ENCODE measurements at places on chromosomes 16 and 17.

- DNase-seq, result no peak
Observed at GRCh38 chr17:58052945-58053715, 30.1 kb upstream of the DYNLL2 start.

GRCh38 chr17:47230864-47231263 lies 21.7 kb downstream of the MYL4 start:
- no peak for DNase-seq

GRCh38 chr16:81810361-81810760 lies 31.3 kb downstream of the PLCG2 start:
- DNase-seq, result no peak

GRCh38 chr17:74520790-74521480 lies 10.3 kb downstream of the CD300LB start:
- DNase-seq, result no peak

- DNase-seq, result no peak
Observed at GRCh38 chr16:8887952-8888560, 5.9 kb downstream of the LITAFD start.

DNA sequence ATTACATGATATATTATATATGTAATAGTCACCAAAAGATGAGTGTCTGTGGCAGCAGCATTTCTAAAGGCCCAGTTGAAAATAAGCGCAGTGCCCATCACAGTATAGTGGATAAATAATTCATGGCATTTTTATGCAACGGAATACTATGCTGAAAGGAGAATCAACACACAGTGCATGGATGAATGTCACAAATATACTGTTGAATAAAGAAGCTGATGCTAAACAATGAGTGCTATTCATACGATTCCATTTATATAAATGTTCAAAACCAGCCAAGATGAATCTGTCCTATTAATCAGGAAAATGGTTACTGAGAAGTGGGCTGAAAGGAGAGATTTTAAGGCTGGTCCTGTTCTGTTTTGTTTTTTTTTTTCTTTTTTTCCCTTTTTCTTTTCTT lies 61.6 kb downstream of the HSD17B2 start:
- DNase-seq, result no peak

GRCh38 chr17:29180034-29180787 lies at the start of gene MYO18A:
Gene MYO18A (minus strand): TSS chr17:29180398. CDS start chr17:29166940, 13,458 bp downstream.
- DNase-seq, result peak; percentile 77

Measured in activated CD4-positive, alpha-beta T cell treated with anti-CD3 and anti-CD28 coated beads, Interleukin-2, amount 50 U/mL, for 1 hour (primary cell).